ENCODE measurements at places on chromosomes 12 and 14.
A peak's percentile ranks its signal among the peaks of the same experiment; 100 is the strongest.

DNA sequence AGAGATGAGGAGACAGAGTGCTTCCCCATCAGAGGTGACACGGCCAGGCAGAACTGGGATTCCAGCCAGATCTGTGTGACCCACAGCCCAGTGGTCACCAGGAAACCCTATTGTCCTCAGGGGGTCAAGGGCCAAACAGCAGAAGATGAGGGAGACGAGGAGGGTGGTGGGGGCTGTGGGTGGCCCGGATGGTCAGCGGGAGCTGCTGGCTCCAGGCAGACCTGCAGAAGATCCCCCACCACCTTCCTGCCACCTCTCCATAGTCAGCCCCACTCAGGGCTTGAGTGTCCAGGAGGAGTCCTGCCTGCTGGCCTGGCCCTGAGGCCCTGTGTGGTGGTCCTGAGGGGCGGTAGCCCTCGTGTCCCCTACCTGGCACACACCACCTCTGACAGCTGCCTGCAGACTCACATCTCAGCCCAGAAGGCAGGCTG, 136.8 kb downstream of the CALM1 start:
- no peak for DNase-seq

DNA sequence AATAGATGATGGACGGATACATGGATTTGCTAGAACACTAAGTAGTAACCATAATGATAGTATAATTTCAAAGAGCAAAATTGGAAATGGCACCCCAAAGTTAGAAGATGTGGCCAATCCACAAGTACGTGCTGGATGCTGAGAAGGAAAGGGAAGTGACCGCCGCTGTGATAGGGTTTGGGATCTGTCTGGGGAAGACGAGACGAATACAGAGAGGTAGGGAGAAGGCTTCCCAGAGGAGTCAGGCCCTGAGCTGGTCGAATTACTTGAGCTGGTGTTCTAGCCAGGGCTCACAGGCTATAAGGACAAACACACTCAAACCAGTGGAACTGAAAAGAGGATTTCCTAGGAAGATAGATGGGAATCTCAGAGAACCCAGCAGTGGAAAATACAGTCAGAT, 9.4 kb upstream of the ACVR1B start:
- no peak for DNase-seq

GRCh38 chr14:103164779-103165178, 41.5 kb downstream of the TNFAIP2 start:
- DNase-seq = no peak

DNA sequence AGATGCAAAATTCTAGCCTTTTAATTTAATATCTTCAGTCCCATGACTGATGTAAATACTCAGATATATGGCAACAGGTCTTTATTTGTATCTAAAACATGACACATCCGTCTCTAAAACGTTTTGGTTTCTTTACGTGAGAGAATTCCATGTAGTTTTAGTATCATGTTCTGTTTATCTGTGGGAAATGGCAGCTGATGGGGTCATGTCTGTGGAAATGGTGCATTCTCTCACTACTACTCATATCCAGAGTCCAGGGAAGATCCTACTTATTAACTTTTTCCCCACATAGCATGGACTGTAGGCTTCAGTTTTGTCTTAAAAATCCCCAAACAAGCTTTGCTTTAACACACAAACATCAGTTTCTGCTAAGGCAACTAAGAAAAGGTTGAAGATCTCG, 53.8 kb downstream of the SPTLC2 start:
- no peak for DNase-seq

- DNase-seq = no peak
Measured at GRCh38 chr12:55036326-55037115, 16.7 kb downstream of the NEUROD4 start.

DNA sequence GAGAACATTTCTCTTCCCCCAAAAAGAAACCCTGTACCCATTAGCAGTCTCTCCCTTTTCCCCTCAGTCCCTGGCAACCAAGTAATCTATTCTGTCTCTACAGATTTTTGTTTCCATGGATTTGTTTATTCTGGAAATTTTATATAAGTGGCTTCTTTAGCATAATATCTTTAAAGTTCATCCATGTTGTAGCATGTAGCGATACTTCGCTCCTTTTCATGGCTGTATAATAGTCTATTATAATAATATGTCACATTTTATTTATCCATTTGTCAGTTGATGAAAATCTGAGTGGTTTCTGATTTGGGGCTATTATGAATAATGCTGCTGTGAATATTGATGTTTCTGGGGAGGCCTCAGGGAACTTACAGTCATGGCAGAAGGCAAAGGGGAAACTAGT, 12.8 kb upstream of the MYO1H start:
- no peak for DNase-seq

GRCh38 chr12:20490213-20490612, 121.9 kb downstream of the PDE3A start:
- no peak for DNase-seq

DNA sequence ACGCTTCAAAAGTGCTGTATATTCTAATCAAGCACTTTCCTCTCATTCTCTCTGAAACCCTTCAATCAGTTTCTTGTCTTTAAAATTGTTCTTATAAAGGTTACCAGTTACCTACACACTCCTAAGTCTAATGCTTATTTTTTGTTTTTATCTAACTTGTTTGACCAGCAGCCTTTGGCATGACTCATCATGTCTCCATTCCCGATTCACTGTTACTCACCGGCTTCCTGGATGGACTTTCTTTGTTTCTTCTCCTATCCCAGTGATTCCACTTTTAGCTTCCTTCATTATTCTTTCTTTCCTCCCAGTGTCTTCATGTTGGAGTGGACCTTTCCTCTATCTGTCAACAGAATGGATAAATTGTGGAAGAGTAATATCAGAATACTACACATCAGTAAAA, 368.6 kb upstream of the CCDC196 start:
- no peak for DNase-seq

DNA sequence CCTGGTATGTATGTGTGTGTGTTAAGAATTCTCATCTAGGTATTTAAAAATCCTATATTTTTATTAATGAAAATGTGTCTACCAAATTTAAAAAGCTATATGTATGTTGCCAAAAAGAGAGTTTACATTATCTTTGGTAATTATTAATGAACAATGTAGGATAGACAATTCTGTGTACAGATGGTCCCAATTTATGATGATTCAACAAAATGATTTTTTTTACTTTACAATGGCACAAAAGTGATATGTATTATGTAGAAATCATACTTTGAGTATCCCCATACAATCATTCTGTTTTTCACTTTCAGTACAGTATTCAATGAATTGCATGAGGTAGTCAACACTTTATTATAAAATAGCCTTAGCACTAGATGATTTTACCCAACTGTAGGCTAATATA, 39.4 kb downstream of the IRAK3 start:
- no peak for DNase-seq

DNA sequence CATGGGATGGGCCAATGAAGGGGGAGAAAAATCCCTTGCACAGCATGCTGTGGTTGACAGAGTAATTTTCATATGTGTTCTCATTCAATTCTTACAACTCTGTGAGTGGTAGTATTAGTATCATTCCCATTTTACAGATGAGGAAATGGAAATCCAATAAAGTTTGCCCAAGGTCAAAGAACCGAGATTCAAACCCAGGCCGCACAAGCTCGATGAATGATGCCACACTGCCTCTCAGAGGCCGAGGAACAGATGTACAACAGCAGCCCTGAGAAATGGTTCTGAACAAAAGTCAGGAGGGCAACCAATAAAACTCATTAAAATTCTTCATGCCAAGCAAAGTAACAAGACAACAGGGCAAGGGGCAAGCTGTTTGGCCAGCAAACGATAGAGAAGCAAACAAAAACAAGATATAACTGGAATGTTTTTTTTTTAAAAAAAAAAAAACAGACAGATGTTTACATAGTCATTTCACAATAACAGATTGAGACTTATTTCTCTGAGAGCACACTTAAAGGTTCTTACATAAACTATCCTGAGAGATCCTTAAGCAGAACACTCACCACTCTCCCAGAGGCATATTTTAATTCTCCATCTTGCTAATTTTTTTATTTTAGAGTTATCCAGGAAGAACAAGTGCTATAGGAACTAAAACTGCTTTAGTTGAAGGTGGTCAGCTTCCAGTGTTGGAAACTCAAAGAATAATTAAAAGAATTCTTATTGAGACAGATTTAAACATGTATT, 85.8 kb downstream of the EXOC5 start:
- DNase-seq = peak; percentile 42

DNA sequence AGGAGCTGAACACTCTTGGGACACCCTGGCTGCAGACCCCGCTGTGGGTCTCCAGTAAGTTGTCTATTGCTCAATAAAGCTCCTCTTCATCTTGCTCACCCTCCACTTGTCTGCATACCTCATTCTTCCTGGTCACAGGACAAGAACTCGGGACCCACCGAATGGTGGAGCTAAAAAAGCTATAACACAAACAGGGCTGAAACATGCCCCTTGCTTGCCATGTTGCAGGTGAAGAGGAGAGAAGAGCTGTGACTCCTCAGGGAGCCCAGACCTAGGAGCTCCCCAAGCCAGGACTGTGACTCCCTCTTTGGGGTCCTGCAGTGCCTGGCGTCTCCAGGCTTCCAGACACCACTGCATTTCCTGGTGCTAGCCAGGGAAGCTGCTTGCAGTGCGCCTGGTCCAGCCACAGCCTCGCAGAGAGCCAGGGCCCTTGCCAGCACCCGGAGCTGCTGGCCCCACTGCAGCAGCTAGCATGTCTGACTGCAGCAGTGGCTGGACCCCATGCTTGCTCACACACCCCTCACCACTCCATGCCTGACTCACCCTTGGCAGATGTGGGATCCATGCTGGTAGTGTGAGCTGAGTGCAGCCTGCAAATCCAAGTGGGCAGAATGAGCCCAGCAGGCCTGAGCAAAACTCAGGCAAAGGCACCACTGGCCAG, 37.1 kb upstream of the OR5AU1 start:
- no peak for DNase-seq

DNA sequence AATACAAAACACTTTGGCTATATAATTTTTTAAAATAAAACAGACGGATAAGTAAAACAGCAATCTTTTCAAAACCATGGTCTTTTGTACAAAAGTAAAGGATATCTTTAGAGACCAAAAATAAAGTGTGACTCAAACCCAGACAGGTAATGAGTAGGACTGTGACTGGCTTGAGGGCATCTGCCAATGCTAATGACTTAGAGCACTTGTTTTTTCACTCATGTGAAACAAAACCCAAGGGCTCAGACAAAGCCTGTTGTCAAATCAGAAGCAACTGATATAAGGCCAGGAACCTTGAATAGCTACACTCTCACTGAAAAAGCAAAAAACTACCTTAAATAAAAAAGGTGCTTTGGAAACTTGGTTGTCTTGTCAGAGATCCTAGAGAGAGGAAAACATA, 357.4 kb downstream of the TMEM117 start:
- DNase-seq = no peak

- peak; percentile 81 for DNase-seq
Measured at GRCh38 chr14:104694475-104694950, 5.1 kb downstream of the INF2 start.

- peak; percentile 66 for DNase-seq
Measured at GRCh38 chr12:47393403-47393790, 312.4 kb downstream of the RPAP3 start.

GRCh38 chr14:56953884-56954283, 143.6 kb upstream of the OTX2 start:
- no peak for DNase-seq

DNA sequence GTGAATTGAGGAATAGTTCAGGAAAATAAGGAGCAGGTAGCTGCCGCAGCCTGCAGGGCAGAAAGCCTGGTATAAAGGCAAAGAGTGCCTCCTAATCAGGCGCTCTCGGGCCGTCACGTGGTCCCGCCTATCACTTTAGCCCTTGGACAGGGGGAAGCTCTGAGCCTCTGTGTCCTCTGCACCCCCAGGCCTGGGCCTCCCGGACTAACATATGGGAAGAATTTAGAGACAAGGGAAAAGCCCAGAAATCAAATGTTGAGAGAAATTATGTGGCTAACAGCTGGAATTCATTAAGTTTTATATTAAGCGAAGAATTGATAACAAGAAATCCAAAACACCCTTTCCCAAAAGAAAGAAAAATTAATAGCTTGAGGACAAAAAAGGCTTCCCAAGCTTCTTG, 417.7 kb downstream of the ATP23 start:
- DNase-seq = no peak

DNA sequence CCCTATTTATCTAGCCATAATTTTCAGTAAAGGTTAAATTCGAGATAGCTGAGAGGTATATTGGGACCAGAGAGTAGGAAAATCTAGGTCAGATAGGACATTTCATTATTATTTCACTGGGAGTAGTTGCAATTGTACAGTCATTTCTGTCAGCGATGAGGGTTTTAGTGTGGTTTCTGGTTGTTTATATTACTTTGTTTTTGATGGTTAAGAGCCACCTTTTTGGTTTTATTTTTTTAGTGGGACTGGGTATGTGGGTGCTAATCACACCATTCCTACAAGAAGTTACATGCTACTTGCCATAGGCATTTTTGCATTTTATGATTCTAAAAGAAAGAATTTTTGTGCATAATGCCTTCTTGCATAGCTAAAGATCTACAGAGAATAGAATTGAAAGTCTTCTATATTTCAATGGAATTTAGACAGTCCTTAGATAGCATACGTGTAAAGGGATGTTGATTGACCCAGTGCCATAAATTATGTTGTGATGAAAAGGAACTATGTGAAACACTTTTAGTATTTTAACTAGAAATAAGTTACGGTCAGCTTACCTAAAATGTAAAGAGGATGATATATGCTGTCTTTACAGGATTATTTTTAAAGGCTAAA, 85.2 kb downstream of the KTN1 start:
- no peak for DNase-seq

DNA sequence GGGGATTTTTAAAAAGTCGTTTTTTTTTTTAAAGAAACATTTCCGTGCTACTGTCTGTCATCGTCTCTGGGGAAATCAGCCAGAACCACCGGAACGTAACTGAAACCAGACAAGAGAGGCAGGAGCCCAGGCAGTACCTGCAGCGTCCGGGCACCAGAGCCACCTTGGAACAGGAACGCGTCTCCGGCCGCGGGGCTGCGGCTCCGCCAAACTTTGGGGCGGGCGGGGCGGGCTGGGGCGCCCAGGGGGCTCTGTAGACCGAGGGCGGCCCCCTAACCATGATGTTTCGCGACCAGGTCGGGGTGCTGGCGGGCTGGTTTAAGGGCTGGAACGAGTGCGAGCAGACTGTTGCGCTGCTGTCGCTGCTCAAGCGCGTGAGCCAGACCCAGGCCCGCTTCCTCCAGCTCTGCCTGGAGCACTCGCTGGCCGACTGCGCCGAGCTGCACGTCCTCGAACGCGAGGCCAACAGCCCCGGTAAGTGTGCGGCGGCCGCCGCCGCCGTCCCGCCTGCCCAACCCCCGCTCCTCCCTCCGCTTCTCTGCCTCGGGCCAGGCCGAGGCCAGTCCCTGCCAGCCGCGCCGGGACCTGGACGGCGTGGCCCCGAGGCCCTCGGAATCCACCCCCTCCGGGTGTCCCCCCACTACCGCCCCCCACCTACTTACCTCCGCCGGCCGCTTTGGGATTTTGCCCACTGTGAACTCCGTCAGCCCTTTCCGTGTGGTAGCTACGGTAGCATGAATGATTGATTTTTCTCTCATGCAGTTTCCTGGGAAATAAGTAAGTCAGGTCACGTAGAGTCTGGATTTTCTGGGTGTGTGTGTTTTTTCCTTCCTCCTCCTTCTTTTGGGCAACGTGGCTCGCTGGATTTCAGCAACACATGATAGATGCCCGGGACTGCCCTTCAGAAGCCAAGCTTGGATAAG, 972 bp downstream of the SAMD4A start:
- peak; percentile 37 for DNase-seq

Measured in NCI-H1092 treated with DMSO at 0.1 percent for 48 hours (cell line).